ENCODE measurements at places on chromosomes 5 and 9.

- peak; percentile 72 for DNase-seq
- H3K27me3 ChIP-seq, result no peaks in the 10 kb centered on the region
- peak overlapping the region; percentile 97 for H3K4me3 ChIP-seq
Measured at GRCh38 chr9:35757226-35757891, 3.3 kb upstream of the MSMP start.

GRCh38 chr5:140189977-140190871, 15.2 kb downstream of the CYSTM1 start:
- no peak for DNase-seq
- peaks cover 5% of the 10 kb centered on the region for H3K36me3 ChIP-seq
- H3K27ac ChIP-seq, result no peak overlapping the region
- H3K4me3 ChIP-seq, result no peak overlapping the region

GRCh38 chr9:3906437-3907213, 380.8 kb upstream of the RFX3 start:
- H3K4me3 ChIP-seq, result no peak overlapping the region
- DNase-seq, result no peak
- H3K36me3 ChIP-seq, result no peaks in the 10 kb centered on the region
- no peak overlapping the region for H3K27ac ChIP-seq

- no peak for DNase-seq
- H3K4me3 ChIP-seq, result no peak overlapping the region
- H3K4me1 ChIP-seq, result peaks cover 6% of the 10 kb centered on the region
- H3K36me3 ChIP-seq, result no peaks in the 10 kb centered on the region
- H3K27me3 ChIP-seq, result peaks cover 54% of the 10 kb centered on the region
Measured at GRCh38 chr5:6682239-6682638, 31.0 kb upstream of the TENT4A start.

- no peaks in the 10 kb centered on the region for H3K4me1 ChIP-seq
- H3K4me3 ChIP-seq, result no peak overlapping the region
- no peak for DNase-seq
- H3K27ac ChIP-seq, result no peak overlapping the region
Measured at GRCh38 chr5:80071510-80072021, 36.4 kb downstream of the THBS4 start.

GRCh38 chr5:95838556-95838955, 16.0 kb upstream of the GLRX start:
- no peaks in the 10 kb centered on the region for H3K27me3 ChIP-seq
- H3K4me3 ChIP-seq, result no peak overlapping the region
- peaks cover 53% of the 10 kb centered on the region for H3K4me1 ChIP-seq
- H3K36me3 ChIP-seq, result no peaks in the 10 kb centered on the region
- no peak for DNase-seq
- no peak overlapping the region for H3K27ac ChIP-seq

GRCh38 chr9:99231711-99232110, 9.6 kb downstream of the SEC61B start:
- H3K27me3 ChIP-seq, result no peaks in the 10 kb centered on the region
- peaks cover 23% of the 10 kb centered on the region for H3K4me1 ChIP-seq
- no peak overlapping the region for H3K27ac ChIP-seq
- peaks cover 64% of the 10 kb centered on the region for H3K36me3 ChIP-seq

DNA sequence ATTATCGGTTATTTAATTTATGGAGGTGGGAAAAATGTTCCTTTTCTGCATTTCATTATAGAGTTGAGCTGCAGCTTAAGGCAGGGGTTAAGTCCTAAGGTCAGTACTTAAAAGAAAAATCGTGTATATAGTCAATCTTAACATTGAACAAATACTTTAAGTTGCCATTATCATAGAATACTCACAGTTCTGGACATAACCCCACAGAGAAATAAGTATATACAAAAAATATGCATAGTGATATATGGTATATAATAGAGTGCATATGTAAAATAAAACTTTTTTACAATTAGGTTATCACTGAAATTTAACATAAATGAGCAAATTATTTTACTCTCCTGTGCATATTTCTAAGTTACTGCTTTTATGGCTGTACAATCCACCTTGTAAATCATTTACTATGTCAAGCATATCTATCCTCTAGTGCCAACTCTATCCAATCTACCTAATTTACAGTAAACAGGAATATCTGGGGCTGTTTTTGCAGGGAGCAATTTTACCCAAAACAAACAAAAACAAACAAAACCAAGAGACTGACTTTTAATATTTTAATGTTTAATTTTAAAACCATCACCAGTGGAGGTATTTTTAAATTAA, 28.8 kb downstream of the TTC39B start:
- peaks cover 2% of the 10 kb centered on the region for H3K36me3 ChIP-seq
- H3K4me3 ChIP-seq, result no peak overlapping the region
- no peak for DNase-seq
- H3K4me1 ChIP-seq, result peaks cover 53% of the 10 kb centered on the region

DNA sequence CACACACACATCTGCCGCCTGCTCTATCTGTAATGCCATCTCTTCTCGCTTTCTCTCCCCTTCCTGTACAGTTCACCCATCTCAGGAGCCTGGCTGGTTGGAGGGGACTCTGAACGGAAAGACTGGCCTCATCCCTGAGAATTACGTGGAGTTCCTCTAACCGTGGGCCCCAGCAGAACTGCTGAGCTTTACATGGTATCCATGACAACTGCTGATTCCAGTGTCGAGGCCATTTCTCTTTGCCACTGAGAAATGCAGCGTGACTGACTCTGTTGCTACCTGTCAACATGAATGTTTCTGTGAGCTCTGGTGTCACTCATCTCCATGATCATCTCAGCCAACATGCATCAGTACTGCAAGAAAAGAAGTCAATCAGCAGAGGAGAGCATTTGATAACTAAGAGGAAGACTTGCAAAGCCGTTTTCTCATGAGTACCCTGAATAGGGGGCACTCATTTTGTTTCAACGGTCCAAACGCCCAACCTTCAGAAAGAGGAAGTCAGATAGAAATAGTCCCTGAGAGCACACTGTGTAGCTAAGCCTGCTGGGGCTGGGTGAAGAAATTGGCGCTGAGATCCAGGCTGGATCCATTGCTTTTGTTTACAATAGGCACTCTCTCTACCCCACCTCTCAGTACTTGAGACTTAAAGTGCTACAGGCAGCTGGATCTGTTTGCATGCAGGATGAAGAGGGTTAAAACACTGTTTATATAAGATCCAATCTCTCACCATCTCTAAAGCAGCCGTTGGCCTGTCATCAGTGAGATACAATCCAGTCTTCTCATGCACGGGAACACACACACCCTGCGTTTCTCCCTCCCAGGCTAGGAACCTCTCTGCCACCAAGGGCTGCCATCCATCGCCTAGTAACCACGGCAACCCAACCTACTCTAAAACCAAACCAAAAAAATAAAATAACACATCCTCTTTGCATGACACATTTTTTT, 180.9 kb downstream of the NR3C1 start:
- H3K36me3 ChIP-seq, result peaks cover 16% of the 10 kb centered on the region
- peaks cover 57% of the 10 kb centered on the region for H3K4me1 ChIP-seq
- no peaks in the 10 kb centered on the region for H3K27me3 ChIP-seq

DNA sequence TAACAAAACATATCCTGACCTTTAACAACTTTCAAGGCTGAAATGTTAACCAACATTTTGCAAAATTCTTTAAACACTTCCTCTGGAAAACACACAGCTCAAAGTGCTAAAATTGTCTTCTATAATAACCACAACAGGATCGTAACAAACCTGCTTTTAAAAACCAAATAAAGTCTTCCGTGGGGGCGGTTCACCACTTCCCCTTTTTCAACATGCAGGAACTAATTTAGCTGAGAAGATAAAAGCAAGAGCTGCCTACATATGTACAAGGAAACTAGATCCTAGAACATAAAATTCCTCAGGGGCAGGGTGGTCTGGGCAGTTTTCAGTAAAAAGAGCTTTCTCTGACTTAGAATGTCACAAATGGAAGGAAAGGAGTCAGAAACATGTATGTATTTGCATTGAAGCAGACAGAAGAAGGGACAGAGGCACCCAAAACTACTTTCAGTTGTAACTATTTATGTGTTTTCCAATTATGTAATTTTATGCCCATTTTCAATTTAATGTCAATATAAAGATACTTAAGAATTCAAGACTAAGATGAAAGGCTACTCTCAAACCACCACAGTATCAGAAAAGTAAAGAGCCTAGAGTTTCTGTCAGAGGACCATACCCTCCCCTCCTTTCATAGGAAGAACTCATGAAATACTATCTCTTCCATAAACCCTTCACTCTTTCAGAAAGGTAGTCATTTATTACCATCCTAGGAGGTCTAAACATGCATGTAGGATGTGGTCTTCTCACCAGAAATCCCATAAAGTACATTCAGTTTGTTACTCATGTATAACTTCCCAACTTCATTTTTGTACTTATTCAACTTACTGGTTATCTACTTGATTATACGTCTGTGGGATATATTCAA, 185.9 kb upstream of the RASA1 start:
- no peaks in the 10 kb centered on the region for H3K27me3 ChIP-seq
- H3K36me3 ChIP-seq, result no peaks in the 10 kb centered on the region
- DNase-seq, result no peak

DNA sequence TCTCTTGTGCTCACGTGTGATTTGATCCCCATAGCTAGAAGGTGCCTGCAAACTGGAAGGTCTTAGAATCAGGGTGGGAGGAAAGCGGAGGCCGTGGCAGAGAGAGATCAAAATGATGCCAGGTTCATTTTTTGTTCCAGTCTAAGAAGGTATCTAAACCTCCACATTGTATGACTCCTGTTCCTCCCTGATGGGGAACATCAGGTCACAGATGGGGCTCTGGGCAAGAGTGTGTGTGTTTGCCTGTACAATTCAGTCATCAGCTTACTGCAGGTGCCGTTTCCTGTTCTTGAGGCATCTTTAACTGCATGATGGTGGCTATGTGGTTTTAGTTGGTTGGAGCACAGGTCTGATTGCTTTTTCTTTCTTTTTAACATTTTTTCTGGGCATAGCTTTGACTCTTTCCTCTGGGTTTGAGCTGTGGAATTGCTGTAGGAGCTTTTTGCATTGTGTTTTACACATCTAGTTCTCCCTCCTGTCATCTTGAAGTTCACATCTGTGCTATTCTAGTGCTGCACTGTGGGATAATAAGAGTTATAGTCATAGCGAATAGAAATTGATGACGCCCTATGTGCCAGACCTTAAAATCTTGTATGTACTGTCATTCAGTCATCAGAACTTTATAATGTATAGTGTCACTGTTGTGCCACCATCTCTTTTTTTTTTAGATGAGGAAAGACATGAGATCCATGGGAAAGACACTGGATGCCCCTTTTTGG, 30.8 kb downstream of the ARHGAP26 start:
- no peaks in the 10 kb centered on the region for H3K36me3 ChIP-seq
- no peaks in the 10 kb centered on the region for H3K27me3 ChIP-seq
- peak overlapping the region; percentile 98 for H3K27ac ChIP-seq
- H3K4me1 ChIP-seq, result peaks cover 73% of the 10 kb centered on the region

- H3K27ac ChIP-seq, result no peak overlapping the region
- DNase-seq, result no peak
- H3K4me3 ChIP-seq, result no peak overlapping the region
- H3K36me3 ChIP-seq, result no peaks in the 10 kb centered on the region
- peaks cover 23% of the 10 kb centered on the region for H3K4me1 ChIP-seq
Measured at GRCh38 chr5:96432216-96433065, 607 bp downstream of the PCSK1 start.

- H3K4me1 ChIP-seq, result peaks cover 35% of the 10 kb centered on the region
- H3K4me3 ChIP-seq, result peak overlapping the region; percentile 93
- no peaks in the 10 kb centered on the region for H3K27me3 ChIP-seq
- peaks cover 19% of the 10 kb centered on the region for H3K36me3 ChIP-seq
- no peak for DNase-seq
Measured at GRCh38 chr5:79236362-79236969, 535 bp downstream of the JMY start.

GRCh38 chr9:19533373-19533772, 124.6 kb downstream of the ACER2 start:
- peaks cover 10% of the 10 kb centered on the region for H3K27me3 ChIP-seq
- no peak for DNase-seq
- no peak overlapping the region for H3K27ac ChIP-seq
- H3K4me1 ChIP-seq, result no peaks in the 10 kb centered on the region
- H3K36me3 ChIP-seq, result no peaks in the 10 kb centered on the region
- H3K4me3 ChIP-seq, result no peak overlapping the region

- H3K4me1 ChIP-seq, result no peaks in the 10 kb centered on the region
- no peaks in the 10 kb centered on the region for H3K27me3 ChIP-seq
- H3K4me3 ChIP-seq, result no peak overlapping the region
- H3K27ac ChIP-seq, result no peak overlapping the region
Measured at GRCh38 chr5:60604771-60605170, 95.2 kb downstream of the DEPDC1B start.

DNA sequence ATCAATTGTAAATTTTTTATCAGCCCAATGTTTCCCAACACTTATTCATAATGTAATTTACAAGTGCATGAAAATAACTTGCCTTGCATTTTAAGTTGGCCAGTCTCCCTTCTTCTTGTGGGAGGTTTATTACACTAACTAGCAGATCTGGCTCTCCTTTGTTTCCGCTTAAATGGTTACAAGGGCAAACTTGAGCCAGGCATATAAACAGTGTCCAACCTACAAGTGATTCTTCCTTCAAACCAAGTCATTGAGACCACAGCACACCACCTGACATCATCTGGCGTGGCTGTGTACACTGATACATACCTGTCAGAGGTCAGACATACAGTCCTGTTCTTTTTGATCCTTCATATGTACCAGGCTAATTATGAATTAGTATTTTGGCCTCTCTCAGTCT, 80.1 kb downstream of the ALDH1A1 start:
- H3K4me1 ChIP-seq, result no peaks in the 10 kb centered on the region
- no peak overlapping the region for H3K27ac ChIP-seq
- H3K27me3 ChIP-seq, result peaks cover 20% of the 10 kb centered on the region
- H3K4me3 ChIP-seq, result no peak overlapping the region
- no peak for DNase-seq

DNA sequence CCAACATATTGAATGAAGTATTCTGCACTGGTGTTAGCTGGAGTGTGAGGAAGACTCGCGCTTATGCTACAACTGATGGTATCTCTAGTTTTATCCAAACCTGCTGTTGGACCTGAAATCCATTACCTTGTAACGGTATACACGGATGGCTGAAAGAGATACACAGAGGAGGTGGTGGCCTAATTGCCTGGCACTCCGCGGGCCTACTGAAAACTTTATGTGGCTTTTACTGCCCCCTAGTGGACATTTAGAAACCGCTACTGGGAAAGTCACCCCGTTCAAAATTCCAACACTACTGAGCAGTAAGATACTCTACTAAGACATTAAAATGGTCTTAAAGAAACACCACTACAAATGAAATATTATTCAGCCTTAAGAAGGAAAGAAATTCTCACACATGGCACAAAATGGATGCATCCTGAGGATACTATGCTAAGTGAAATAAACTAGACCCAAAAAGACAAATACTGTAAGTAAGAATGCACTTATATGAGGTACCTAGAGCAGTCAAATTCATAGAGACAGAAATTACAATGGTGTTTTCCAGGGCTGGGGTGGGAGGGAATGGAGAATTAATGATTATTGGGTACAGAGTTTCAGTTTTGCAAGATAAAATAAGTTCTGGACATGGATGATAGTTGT, 100.4 kb downstream of the TTLL11 start:
- H3K36me3 ChIP-seq, result peaks cover 8% of the 10 kb centered on the region
- DNase-seq, result peak; percentile 37
- no peak overlapping the region for H3K27ac ChIP-seq
- H3K27me3 ChIP-seq, result no peaks in the 10 kb centered on the region
- no peaks in the 10 kb centered on the region for H3K4me1 ChIP-seq

Data from activated T-cell treated with anti-CD3 and anti-CD28 coated beads, Interleukin-2, amount 50 U/mL, for 24 hours (primary cell).